Naive thymus-derived CD8-positive, alpha-beta T cell (primary cell): ENCODE measurements at places on chromosomes 13 and 19.

GRCh38 chr13:90414691-90415596 lies 932.5 kb upstream of the MIR17HG start:
- no peak overlapping the region for H3K4me3 ChIP-seq
- H3K4me1 ChIP-seq, result no peaks in the 10 kb centered on the region
- H3K27ac ChIP-seq, result no peak overlapping the region
- no peak for DNase-seq
- no peaks in the 10 kb centered on the region for H3K27me3 ChIP-seq

GRCh38 chr13:66424422-66424821 lies 805.7 kb downstream of the PCDH9 start:
- no peaks in the 10 kb centered on the region for H3K27me3 ChIP-seq
- DNase-seq, result no peak
- no peaks in the 10 kb centered on the region for H3K36me3 ChIP-seq
- H3K4me1 ChIP-seq, result peaks cover 1% of the 10 kb centered on the region

DNA sequence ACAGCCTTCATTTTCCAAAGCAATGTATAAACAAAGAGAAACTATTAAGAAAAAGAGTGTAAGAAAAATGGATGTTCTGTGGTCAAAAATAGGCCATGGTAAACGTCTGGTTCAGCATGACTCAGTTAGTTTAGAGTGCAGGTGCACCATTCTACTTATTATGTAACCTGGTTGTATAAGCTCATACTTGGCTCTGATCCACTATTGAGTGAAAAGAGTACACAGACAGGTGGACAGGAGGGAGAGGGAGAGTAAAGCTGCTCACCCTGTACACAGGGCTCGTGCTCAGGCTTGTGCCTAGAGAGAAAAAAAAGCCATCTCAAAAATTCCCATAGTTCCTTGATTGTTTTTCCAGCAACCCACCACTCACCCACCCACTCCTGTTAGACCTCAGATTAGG lies 85.8 kb upstream of the ZNF91 start:
- H3K36me3 ChIP-seq, result no peaks in the 10 kb centered on the region
- no peaks in the 10 kb centered on the region for H3K4me1 ChIP-seq

DNA sequence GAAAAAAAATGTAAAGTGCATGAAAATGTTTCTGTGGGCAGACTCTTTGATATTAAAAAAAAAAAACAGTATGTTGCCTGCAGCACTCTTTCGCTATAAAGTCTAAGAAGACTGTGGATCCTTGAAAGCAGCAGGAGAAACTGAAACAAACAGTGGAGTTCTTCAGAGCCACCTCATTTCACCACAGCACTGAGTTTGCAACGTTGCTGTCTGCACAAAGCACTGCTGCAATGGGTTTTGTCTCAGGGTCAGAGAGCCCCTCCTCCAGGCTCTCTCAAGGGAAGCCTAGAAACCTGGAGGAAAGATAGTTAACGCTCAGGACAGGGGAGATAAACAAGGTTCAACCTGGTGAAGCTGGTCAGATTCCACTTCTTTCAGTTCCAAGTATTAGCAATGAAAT lies 248.7 kb downstream of the EFNB2 start:
- H3K4me1 ChIP-seq, result no peaks in the 10 kb centered on the region
- no peak for DNase-seq
- H3K27me3 ChIP-seq, result peaks cover 29% of the 10 kb centered on the region
- no peak overlapping the region for H3K4me3 ChIP-seq
- no peaks in the 10 kb centered on the region for H3K36me3 ChIP-seq
- H3K27ac ChIP-seq, result no peak overlapping the region
